ENCODE measurements at places on chromosomes 1 and 21.

DNA sequence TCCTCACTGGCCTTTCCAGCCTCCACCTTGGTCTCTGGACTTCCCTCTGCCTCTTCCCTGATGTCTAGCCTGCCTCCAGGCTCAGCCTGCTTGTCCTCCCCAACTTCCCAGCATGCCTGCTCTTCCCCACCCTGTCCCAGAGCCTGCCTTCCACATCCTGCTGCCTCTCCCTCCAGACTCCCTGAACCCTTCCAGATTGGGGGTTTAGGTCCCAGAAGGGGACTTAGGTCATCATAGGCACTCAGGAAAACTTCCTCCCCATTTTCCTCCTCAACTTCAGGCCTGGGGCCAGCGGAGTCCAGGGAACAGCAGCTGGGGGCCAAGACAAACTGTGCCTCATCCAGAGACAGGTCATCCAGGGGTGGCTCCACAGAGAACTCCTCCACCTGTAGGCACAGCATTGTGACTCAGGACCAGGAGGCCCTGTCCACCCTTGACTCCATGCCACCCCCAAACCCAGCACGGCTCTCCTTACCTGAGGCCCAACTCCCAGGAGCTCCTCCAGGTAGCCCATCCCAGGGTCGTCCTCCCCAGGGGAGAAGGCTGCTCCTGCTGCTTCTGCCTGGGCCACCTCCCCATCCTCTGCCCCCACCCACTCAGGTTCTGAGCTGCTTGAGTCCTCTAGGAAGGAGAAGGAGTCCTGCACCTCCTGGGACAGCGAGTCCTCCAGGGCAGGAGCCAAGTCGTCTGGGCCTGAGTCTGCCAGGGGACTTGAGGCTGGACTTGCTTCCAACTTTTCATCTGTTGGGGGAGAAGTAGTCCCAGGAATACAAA lies 3.4 kb upstream of the USF1 start:
- H3K4me1 ChIP-seq, result peaks cover under 1% of the 10 kb centered on the region
- H3K27me3 ChIP-seq, result no peaks in the 10 kb centered on the region
- no peak for DNase-seq
- H3K27ac ChIP-seq, result no peak overlapping the region
- no peaks in the 10 kb centered on the region for H3K36me3 ChIP-seq

DNA sequence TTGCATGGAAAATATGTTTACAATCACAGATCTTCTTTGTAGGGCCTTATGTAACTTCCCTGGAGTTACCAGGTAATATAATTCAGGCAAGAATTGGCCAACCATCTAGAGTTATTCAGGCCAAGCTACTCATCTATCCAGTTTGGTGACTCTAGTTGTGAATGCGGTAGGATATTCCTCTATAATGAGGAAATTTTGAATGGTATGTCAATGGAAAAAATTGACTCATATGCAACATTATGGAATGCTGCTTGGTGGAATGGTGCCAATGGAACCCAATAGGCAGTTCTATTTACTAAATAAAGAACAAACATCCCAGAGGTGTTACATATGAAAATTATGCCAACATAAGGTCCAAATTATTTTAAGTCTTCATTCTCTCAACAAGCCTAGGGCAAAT lies 5.6 kb upstream of the TNFSF18 start:
- no peaks in the 10 kb centered on the region for H3K36me3 ChIP-seq
- no peaks in the 10 kb centered on the region for H3K4me1 ChIP-seq
- no peak overlapping the region for H3K27ac ChIP-seq
- no peaks in the 10 kb centered on the region for H3K27me3 ChIP-seq

GRCh38 chr21:24895885-24896734 lies 711.2 kb downstream of the MRPL39 start:
- no peak for DNase-seq
- H3K4me3 ChIP-seq, result no peak overlapping the region
- no peaks in the 10 kb centered on the region for H3K27me3 ChIP-seq
- no peak overlapping the region for H3K27ac ChIP-seq

DNA sequence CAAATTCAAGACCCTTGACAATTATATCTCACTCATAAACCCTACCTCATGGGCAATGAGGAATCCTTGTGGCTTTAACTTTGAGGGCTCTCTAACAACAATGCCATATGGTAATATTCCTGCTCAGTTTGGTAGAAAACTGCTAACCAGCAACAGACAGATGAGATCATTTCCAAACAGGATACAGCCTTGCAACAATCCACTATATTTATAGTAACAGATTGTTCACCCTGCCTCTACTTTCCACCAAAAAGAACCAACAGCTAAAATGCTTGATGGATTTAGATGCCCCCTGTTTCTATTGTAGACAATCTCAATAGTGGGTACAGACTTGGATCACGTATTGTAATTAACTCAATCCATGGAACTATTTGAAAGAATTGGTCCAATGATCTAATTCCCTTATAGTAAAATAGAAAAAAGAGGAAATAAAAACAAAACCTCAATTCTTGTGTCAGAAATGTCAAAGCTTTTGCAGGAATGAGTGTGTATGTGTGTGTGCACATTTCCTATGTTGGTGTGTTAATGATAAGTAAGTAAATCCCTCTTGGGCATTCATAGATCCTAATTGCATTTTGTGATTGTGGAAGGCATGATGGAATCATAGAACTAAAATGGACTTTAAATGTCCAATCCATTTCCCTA lies 100.0 kb upstream of the EDEM3 start:
- no peaks in the 10 kb centered on the region for H3K4me1 ChIP-seq
- H3K36me3 ChIP-seq, result no peaks in the 10 kb centered on the region

GRCh38 chr1:24996983-24997893 lies 67.2 kb upstream of the RUNX3 start:
- no peak overlapping the region for H3K27ac ChIP-seq
- no peaks in the 10 kb centered on the region for H3K27me3 ChIP-seq
- no peak overlapping the region for H3K4me3 ChIP-seq
- no peaks in the 10 kb centered on the region for H3K4me1 ChIP-seq
- DNase-seq, result no peak

DNA sequence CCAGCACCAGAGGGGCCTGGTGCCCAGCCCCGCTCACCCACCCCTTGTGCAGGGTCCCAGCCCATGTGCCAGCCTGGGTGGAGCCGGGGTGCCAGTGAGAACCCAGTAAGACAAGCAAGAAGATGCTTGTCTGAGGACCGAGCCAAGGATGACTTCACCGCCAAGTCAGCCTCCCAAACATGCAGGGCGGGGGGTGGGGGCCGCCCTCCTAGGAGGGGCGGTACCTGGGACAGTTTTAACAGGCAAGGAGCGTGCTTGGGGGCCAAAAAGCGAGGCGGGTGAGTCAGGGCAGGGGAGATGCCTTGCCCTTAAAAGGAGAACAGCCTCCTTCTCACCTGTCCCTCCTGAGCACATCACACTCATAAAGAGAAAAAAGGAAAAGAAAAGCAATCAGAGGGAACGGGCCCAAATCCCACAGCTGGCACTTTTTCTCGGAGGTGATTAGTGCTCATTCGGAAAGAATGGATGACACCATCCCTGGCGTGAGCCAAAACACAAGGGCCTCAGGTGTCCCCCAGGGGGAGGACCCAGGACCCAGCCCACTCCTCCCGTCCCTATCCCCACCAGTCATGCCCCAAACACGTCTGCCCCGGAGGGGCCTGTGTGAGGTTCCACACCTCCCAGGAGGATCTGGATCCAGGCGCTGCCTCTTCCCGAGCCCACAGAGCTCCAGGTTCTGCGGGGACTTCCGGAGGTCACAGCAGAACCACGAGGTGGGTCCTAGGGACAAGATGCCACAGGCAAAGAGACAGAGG lies 77.6 kb upstream of the IFFO2 start:
- H3K4me1 ChIP-seq, result no peaks in the 10 kb centered on the region
- H3K4me3 ChIP-seq, result no peak overlapping the region
- no peaks in the 10 kb centered on the region for H3K36me3 ChIP-seq
- H3K27me3 ChIP-seq, result no peaks in the 10 kb centered on the region
- no peak for DNase-seq

- H3K27me3 ChIP-seq, result no peaks in the 10 kb centered on the region
- H3K4me1 ChIP-seq, result peaks cover 1% of the 10 kb centered on the region
- H3K27ac ChIP-seq, result no peak overlapping the region
- no peak overlapping the region for H3K4me3 ChIP-seq
- no peak for DNase-seq
These were observed 5.6 kb downstream of the BTBD8 start for GRCh38 chr1:92085727-92086126.

DNA sequence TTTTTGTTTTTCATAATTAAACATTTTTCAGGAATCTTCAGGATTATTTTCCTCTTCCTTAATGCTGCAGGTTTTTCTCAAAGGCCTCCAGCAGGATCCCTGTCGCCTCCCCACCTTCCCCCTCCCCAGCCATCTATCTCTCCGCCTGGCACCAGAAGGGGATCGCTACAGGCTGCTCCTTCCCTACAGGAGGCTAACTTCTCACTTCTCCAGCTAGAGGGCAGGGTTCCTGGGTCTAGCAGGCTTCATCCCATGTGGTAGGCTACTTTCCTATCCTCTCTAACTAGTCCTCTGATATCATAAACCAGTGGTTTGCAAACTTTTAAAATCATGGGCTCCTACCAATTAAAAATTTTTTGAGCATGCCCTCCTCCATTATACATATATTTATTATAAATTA lies 104.1 kb downstream of the KCNN3 start:
- H3K36me3 ChIP-seq, result no peaks in the 10 kb centered on the region
- no peak overlapping the region for H3K27ac ChIP-seq
- H3K27me3 ChIP-seq, result no peaks in the 10 kb centered on the region

DNA sequence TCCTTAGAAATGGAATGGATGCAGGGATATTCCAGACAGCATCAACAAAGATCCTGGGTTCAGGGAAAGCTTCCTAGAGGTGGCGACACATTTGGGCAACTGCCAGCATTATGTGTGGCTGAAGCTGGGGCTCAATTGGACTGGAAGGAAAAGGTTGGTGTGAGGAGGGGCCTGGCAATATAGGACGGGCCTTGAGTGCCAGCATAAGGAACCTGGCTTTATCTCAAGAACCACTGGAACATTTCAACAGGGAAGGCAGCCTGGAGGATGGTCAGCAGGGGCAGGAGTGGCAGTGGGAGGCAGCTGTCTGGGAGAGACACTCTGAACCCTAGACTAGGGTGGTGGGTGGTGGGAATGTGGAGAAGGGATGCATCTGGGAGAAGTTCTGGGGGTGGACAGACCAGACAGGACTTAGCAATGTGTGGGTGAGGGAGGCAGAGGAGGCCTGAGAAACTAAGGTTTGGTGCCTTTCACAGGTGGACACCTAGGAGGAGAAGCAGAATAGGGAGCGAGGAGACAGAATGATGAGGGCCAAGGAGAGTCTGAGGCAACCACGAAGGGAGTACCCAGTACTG lies 3.5 kb downstream of the SH3BGRL3 start:
- H3K4me3 ChIP-seq, result no peak overlapping the region
- no peak overlapping the region for H3K27ac ChIP-seq

DNA sequence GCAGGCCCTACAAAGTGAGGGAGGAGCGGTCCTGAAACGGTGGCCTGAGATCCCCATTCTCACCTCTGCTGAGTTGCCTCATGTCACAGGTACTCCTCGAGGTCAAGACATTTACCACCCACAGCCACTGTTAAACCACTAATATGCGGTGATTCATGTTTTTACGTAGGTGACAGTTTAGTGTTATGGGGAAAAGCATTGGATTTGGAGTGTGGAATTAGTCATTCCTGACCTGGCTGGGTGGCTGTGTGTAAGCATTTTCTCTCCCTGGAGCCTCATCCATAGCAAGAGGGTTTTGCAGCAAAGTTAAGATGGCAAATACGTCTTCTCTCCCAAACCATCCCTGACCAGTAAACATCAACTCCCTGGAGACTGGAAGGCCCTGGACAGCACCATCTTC lies 57.8 kb upstream of the KCNJ6 start:
- no peak for DNase-seq
- H3K4me3 ChIP-seq, result no peak overlapping the region
- H3K36me3 ChIP-seq, result no peaks in the 10 kb centered on the region
- no peak overlapping the region for H3K27ac ChIP-seq

DNA sequence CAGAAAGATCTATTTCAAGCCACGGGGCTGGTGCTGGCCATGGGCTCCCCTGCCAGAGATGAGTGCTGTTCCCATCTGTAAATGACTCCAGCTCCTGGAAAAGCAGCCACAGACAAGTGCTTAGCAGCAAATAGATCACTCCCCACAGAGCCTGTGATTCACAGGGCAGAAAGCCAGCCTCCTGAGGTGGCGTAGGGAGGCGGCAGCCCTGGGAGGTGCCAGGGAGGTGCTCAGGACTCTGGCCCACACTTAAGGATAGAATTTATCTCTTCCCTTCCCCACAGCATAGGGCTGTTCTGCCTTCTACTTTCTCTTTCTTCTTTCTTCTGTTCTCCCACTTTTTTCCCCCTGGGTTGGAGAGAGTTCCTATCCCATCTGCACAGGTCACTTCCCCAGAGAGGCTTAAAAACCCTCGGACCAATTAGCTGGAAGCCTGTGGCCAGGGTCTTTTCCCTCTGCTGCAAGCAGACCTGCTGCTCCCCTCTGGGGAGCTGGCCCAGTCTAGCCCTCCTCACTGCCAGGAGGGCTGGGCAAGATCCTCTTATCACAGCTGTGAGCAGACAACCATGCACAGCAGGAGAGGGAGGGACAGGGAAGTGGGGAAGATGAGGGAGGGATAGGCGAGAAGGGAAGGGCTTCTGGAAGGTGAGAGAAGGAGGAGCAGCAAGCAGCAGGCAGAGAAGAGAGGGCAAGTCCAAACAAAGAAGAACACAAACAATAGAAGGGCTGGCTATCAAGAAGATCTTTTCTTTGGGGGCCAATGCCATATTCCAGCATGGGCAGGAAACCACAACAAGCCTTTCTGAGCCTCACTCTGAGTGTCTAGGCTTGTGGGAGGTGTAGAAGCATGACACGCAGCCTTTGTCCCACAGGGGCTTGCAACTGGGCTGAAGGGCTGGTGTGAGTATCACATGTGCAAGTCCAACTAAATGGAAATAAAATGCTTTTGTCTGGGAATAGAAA lies 41.0 kb downstream of the KCND3 start:
- H3K27ac ChIP-seq, result no peak overlapping the region
- no peak overlapping the region for H3K4me3 ChIP-seq
- no peaks in the 10 kb centered on the region for H3K4me1 ChIP-seq
- DNase-seq, result no peak
- no peaks in the 10 kb centered on the region for H3K27me3 ChIP-seq
- no peaks in the 10 kb centered on the region for H3K36me3 ChIP-seq

GRCh38 chr1:63322114-63322943 lies at the start of gene FOXD3:
TSS of gene FOXD3 (plus strand) at chr1:63322567. CDS start at chr1:63323059, 492 bp downstream.
- peak; percentile 52 for DNase-seq
- H3K27me3 ChIP-seq, result peaks cover 13% of the 10 kb centered on the region
- no peak within 1 kb of the TSS for H3K27ac ChIP-seq
- peak within 1 kb of the TSS; percentile 48 for H3K4me3 ChIP-seq
- H3K36me3 ChIP-seq, result no peaks in the 10 kb centered on the region

Measured in ovary (tissue), 10 donors.